ENCODE measurements at places on chromosomes 4 and X. TPM values are rescaled to one million over a fixed set of nuclear protein-coding genes. Genes with fewer than 3 reads are reported as not detected.

DNA sequence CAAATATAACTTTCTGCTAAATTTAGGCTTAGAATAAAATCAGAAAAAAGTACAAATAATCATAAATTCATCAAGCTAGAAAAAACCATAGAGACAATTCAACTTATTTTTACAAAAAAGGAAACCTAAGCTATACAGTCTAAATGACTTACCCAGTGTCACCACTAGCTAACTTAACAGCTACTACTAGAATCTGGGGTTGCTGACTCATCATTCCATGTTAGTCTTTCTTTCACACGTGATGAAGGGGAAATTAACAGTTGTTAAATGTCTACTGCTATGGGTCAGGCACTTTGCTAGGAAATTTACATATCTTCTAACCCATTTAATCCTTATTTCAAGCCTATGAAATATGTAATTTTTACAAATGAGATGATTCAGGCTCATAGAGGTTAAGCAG, 349.3 kb upstream of the GALNT7 start:
- no peak for DNase-seq

DNA sequence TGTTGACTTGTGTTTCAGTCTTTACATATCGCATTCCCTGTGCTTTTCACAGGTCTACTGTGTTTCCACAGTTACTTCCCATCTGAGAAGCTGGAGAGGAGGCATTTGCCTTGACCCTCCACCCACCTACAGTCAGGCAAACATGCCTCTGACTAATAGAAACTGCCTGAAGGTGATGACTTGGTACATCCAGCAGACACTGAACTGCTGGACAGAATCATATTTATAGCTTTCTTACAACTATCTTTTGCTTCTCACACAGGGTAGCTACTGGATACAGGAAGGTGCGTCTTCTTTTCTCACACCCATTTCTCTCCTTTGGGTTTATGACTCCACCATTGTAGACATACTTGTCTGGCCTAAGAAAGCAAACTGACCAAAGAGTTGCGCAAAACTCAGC, 58.0 kb downstream of the VGLL1 start:
- no peak for DNase-seq

- no peak for DNase-seq
These were observed 16.7 kb upstream of the SUPT20HL1 start for GRCh38 chrX:24343719-24344118.

DNA sequence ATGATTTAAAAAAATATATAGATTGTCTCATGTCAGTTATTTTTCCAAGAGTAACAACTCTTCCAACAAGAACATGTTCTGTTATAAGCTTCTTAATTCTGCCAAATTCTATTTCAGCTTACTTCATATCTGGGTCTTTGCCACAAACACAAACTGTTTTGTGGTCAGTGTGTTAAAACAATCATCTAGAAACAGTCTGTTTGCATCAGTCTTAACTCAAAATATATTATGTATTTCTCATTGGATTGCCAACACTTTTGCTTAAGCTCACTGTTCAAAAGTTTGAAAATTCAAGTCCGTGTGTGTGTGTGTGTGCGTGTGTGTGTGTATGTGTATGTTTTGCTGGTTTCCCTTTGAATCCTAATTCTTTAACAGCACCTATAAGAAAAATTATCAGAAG, 752.3 kb upstream of the NDST4 start:
- no peak for DNase-seq

DNA sequence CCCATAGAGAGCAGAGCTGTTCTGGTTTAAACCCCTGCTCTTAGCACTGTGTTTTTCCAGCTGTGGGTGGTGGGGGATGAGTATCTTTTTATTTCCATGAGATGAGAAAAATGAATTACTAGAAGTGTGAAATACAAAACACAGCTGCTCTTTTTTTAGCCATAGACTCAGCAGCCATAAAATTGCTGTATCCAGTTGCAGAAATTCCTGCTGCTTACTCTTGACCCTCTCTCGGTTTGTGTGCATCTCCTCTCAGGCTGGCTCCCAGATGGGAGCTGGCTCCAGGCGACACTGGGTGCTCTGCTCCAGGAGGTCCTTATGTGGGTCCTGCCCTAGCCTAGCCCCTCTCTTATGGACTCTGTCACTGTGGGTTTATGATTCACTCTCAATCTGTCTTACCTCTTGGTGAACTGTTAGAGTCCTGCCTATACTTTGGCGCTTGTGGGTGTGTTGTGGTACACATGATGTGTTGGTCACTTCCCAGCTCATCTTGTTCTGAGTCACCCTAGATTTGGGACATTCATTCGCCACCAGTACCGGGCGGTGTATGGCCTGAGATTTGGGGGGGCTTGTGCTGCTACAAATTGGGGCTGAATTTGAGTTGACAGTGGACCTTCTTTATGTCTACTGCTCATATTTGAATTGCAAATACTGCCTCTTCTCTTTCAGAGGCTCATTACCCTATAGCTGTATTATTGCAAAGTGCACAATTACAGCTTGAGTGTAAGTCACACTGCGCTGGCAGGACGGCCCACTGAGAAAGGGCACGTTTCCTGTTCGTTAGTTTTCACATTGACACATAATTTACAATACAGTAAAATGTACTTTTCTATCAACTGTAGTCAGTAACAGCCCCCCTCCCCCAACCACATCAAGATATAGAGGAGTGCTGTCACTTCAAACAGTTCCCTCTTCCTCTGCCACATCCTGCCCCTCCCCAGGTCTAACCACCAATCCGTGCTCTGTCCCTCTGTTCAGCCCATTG, 46.9 kb upstream of the MSANTD1 start:
- DNase-seq, result peak; percentile 73

DNA sequence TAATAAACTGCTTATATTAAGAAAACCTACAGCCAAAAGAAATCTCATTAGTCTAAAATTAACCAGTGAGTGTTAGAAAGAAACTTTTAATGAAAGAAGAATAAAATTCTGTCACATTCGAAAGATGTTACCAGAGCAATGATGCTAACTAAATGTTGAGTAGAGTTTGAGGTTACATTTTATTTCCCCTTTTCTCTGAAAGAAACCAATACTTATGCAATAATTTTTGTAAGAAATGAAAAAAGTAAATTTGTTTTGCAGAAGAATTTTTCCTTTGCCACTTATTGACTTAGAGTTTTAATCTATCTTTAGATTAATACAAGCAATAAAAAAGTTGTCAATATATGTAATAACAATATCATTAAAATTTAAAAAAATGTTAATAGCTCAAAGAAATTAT, 574.0 kb upstream of the GALNTL6 start:
- DNase-seq, result no peak

DNA sequence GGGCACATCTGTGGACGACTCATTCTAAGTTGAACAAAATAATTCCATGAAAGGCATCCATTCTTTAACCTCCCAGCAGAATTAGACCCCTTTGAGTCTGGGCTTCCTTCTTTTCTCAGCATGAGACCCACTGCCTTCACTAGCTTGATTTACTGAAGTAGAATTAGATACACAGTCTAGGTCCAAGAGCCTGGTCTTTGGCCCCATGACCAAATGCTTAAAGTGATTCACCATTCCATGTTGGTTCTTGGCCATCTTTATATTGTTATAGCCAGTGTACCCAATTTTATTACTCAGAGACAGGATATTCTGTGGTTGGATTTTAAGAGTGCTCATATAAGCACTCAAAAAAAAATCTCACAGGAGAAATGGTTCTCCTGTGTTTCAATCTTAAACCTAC, 155.3 kb upstream of the GPC4 start:
- no peak for DNase-seq

- peak; percentile 23 for DNase-seq
These were observed 1.5 kb downstream of the KLF8 start for GRCh38 chrX:56233682-56234081.

C1QTNF7 gene
- polyA plus RNA-seq, result 19.0 TPM

HPF1 gene
- polyA plus RNA-seq, result 45.8 TPM

OPHN1 gene
- polyA plus RNA-seq, result 10.7 TPM

SPANXB1 gene
- not detected for polyA plus RNA-seq

EVC gene
- polyA plus RNA-seq, result 32.5 TPM

SHROOM3 gene
- 14.4 TPM for polyA plus RNA-seq

CPZ gene
- polyA plus RNA-seq, result 3.7 TPM
